ENCODE measurements at places on chromosomes 2 and 18.

DNA sequence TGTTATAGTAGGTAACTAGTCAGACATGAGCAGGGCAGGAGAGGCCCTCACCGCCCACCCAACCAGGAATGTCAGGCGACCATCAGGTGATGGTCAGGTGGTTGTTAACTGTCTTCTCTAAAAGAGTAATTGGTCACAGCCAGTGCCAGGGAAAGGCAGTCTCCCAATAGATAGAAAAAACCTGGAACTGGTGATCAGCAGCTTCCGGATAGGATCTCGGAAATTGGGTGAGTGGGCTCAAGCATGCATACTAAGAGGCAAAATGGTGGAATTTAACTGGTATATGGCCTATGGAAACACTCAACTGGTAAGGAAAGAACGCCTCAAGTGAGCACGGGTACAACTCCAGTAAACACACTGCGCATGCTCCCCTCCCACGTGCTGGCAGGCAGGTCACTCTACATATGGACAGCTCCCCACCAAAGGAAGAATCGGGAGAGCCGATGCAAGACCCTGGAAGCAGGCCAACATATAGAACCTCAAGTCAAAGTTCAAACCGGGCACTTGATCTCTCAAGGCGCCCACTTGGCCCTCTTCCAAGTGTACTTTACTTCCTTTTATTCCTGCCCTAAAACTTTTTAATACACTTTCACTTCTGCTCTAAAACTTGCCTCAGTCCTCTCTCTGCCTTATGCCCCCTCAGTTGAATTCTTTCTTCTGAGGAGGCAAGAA is 43.5 kb upstream of the TMEM131 start:
- H3K36me3 ChIP-seq: no peaks in the 10 kb centered on the region
- H3K27ac ChIP-seq: no peak overlapping the region
- H3K4me3 ChIP-seq: no peak overlapping the region
- DNase-seq: no peak
- H3K27me3 ChIP-seq: peaks cover 13% of the 10 kb centered on the region
- H3K4me1 ChIP-seq: no peaks in the 10 kb centered on the region

DNA sequence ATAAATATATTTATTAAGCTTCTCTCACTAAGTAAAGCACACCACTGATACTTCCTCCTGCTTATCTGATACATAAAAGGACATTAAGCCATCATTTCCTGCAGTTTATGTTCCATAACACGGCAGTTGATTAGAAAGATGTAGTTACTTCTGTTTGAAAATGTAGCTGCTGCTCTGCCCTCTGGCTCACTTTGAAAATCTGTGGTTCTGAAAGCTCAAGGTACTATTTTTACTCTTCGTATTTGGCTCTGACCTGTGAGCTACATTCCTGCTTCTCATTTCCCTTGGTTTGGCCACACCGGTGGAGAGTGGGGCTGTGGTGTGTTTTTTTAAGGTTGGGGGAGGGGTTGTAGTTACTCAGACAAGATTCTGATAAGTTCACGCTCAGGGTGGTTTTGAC is 12.8 kb upstream of the TTN start:
- H3K27ac ChIP-seq: peak overlapping the region; percentile 87
- DNase-seq: peak; percentile 55
- H3K4me1 ChIP-seq: peaks cover 32% of the 10 kb centered on the region

GRCh38 chr18:6281874-6282273 is 132.8 kb downstream of the L3MBTL4 start:
- no peak overlapping the region for H3K4me3 ChIP-seq
- DNase-seq: no peak
- H3K27ac ChIP-seq: no peak overlapping the region
- no peaks in the 10 kb centered on the region for H3K27me3 ChIP-seq

- H3K4me1 ChIP-seq: no peaks in the 10 kb centered on the region
- no peak overlapping the region for H3K4me3 ChIP-seq
- no peaks in the 10 kb centered on the region for H3K36me3 ChIP-seq
- H3K27ac ChIP-seq: no peak overlapping the region
- no peak for DNase-seq
- peaks cover 6% of the 10 kb centered on the region for H3K27me3 ChIP-seq
Measured at GRCh38 chr2:149112713-149113112, 74.2 kb downstream of the LYPD6B start.

DNA sequence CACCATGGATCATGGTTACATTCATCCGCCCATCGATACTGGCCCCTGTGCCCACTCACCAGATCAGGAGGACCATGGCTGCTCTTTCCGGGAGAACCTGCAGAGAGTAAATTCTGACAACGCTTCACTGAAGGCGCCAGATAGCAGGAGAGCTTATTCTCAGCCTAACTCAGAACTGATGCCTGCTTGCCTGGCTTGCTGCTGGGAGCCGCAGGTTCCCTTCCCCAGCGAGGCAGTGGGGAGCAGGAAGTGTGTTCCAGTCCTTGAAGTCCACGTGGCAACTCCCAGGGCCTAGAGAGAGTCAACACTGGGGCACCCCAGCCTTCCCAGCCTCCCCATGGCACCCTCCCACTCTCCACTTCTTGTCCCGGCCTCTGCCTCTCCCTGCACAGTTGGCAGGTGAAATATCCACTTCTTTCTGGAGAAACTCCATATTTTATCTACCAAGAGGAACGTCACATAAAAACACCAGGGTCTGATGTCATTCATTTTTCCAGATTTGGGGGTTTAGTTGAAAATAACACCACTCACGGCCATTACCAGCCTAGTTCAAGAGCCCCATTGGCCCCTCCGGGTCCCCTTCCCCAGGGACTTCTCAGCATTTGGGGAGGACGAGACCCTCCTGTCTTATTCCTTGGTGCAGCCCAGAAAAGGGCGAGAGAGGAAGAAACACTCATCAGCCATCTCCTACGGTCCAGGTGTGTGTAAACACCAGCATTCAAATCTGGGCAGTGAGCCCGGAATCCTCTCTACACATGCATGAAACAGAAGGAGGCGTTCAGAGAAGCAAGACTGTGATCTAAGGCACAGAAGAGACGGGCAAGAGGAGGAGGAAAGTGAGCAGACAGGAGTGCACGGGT is 3.5 kb upstream of the TUBB6 start:
- no peak overlapping the region for H3K4me3 ChIP-seq
- peaks cover 3% of the 10 kb centered on the region for H3K36me3 ChIP-seq
- peaks cover 13% of the 10 kb centered on the region for H3K4me1 ChIP-seq
- H3K27ac ChIP-seq: no peak overlapping the region
- peaks cover 37% of the 10 kb centered on the region for H3K27me3 ChIP-seq

GRCh38 chr18:8300751-8301410 is 308.4 kb upstream of the RAB12 start:
- H3K4me3 ChIP-seq: no peak overlapping the region
- no peak overlapping the region for H3K27ac ChIP-seq
- DNase-seq: no peak

- no peaks in the 10 kb centered on the region for H3K36me3 ChIP-seq
- DNase-seq: no peak
- H3K4me1 ChIP-seq: no peaks in the 10 kb centered on the region
- no peak overlapping the region for H3K4me3 ChIP-seq
- H3K27me3 ChIP-seq: no peaks in the 10 kb centered on the region
- no peak overlapping the region for H3K27ac ChIP-seq
Measured at GRCh38 chr18:43192408-43192807, 76.9 kb upstream of the RIT2 start.

DNA sequence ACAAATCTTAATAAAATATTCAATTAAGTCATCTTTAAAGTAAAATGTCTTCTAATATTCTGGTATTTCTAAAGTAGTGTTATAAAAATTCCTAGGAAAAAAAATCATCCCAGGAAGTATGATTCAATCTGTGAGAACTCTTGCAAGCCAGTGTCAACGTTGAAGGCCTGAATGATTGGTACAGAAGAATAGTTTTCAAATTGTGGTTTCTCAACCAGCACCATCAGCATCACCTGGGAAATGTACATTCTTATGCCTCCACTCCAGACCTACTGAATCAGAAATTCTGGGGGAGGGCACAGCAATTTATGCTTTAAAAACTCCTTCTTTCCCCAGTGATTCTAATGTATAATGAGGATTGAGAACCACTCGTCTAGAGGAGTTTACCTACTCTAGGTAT is 62.3 kb upstream of the C2orf15 start:
- no peak overlapping the region for H3K27ac ChIP-seq
- peaks cover 14% of the 10 kb centered on the region for H3K27me3 ChIP-seq
- no peaks in the 10 kb centered on the region for H3K36me3 ChIP-seq
- no peaks in the 10 kb centered on the region for H3K4me1 ChIP-seq

DNA sequence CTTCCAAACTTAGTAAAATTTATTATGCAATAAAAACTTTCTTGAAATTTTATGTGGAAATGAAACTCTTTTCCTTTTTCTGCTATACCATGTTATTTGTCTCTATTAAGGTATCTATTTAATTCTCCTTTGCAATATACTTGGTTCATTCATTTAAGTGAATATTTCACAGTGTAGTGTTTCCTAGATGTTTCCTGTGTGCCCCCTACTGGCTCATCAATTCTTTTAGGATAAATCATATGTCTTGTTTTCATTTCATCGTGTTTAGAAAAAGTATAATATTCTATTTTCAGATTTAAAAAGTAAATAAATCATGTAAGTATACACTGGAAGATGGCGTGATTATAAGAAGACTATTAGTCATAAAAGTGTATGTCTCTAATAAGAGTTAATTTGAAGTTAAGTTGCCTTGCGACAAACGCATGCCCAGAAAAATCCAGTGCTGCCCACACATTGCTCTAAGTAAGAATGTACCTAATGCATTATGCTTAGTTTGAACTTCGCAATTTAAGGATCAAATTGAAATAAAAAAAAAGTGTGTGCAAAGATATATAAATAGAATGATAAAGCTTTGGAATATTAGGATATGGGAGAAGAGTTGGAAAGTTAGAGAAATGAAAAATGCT is 525.4 kb downstream of the KCNJ3 start:
- no peaks in the 10 kb centered on the region for H3K27me3 ChIP-seq
- no peaks in the 10 kb centered on the region for H3K4me1 ChIP-seq
- DNase-seq: no peak
- no peaks in the 10 kb centered on the region for H3K36me3 ChIP-seq
- no peak overlapping the region for H3K4me3 ChIP-seq
- no peak overlapping the region for H3K27ac ChIP-seq
